ENCODE measurements at places on chromosomes 12 and 14.
A peak's percentile ranks its signal among the peaks of the same experiment; 100 is the strongest.

DNA sequence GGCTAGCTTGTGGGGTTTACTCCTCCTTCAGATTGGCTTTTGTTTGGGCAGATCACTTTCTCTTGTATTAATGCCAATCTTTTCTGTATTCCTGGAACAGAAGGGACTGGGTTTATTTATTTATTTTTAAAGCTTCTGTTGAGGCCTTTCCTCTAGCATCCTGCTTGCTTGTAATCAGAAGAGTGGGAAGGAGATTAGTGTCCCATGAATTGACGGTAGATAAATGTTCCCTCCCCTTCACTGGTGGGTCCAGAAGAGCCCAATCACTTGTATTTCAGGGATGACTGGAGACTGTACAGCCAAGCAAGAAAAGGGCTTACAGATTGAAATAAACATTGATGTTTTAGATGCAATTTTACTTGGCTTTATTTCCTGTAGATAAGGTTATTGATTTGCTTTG is 71.0 kb downstream of the LIN52 start:
- H3K27me3 ChIP-seq, result no peaks in the 10 kb centered on the region
- no peak overlapping the region for H3K27ac ChIP-seq
- H3K36me3 ChIP-seq, result no peaks in the 10 kb centered on the region
- no peak overlapping the region for H3K4me3 ChIP-seq

- H3K4me1 ChIP-seq, result no peaks in the 10 kb centered on the region
- DNase-seq, result no peak
- no peak overlapping the region for H3K27ac ChIP-seq
- H3K27me3 ChIP-seq, result no peaks in the 10 kb centered on the region
- no peaks in the 10 kb centered on the region for H3K36me3 ChIP-seq
These were observed 212.8 kb downstream of the SUDS3 start for GRCh38 chr12:118589162-118589561.

- H3K27me3 ChIP-seq, result no peaks in the 10 kb centered on the region
- H3K36me3 ChIP-seq, result no peaks in the 10 kb centered on the region
- H3K27ac ChIP-seq, result no peak overlapping the region
- DNase-seq, result no peak
- H3K4me3 ChIP-seq, result no peak overlapping the region
- no peaks in the 10 kb centered on the region for H3K4me1 ChIP-seq
These were observed 66.4 kb downstream of the PAWR start for GRCh38 chr12:79624378-79624777.

DNA sequence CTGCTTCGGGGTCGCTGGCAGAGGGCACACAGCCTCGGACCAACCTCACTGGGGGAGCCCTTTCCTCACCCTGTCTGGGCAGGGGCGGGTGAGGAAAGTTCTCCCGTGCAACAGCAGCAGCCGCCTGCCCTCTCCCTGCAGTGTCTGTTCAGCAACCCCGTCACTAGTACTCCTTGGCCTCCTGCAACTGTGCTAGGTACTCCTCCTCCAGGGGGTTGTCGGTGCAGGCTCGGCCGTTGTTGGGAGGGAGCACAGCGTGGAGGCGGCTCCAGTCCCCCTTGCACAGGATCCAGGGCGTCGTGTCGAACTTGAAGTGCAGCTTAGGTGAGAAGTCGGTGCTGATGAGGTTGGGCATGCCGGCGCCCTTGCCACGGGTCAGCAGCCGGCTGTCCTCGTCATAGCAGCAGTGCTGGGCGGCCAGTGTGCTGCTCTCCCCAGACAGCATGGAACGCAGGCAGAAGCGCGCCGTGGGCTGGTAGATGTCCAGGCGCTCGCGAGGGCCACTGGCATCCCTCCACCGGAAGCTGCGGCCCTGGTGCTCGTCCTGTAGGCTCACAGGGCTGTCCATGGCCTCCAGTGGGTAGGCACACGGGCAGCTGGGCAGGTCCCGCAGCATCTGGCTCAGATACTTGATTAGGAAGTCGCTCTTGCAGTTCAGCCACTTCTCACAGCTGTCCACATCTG is 17.7 kb downstream of the AHSA1 start:
- no peaks in the 10 kb centered on the region for H3K27me3 ChIP-seq
- H3K27ac ChIP-seq, result no peak overlapping the region
- DNase-seq, result peak; percentile 24
- H3K4me3 ChIP-seq, result no peak overlapping the region

- H3K27me3 ChIP-seq, result no peaks in the 10 kb centered on the region
- H3K36me3 ChIP-seq, result no peaks in the 10 kb centered on the region
These were observed 1.3 kb downstream of the GPR137C start for GRCh38 chr14:52553671-52554575.
